ENCODE measurements at places on chromosomes 7 and 10.

GRCh38 chr7:55435466-55435865 is 70.3 kb downstream of the LANCL2 start:
- no peak for DNase-seq

GRCh38 chr7:108402865-108403264 is 53.4 kb downstream of the NRCAM start:
- no peak for DNase-seq

DNA sequence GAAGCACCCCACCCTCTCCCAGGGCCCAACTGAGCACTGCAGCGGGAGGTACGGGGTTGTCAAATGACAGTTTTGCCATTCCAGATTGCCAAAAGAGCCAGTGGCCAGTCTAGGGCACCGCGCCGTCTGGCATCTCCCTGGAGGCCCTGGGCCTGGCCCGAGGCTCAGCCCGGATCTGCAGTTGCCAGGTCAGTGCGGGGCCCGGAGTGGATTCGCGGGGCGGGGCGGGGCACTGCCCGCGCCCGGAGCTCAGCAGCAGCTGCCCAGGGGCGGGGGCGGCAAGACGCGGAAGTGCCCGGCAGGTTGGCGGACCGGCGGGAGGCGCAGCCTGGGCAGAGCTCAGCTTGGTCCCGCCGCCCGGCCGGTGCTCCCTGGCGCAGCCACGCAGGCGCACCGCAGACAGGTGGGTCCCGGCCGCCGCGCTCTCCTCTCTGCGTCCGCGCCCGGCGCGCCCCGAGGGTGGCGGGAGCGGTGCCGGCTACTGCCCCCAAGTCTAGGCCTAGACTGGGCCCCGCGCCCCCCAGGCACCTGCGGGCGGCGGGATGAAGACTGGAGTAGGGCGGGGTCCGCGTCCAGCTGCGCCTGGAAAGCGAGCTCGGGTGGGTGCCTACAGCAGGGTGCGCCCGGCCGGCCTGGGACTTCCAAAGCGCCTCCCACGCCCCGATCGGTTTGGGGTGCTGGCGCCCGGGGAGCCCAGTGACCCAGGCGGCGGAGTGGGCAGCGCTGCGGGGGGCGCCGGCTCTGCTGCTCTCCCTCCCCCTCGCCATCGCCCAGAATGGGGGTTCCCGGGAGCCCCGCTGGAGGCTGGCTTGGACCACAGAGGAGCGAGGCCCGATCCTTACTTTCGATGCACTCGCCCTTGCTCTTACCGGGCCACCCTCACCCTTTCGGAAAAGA is at the start of gene IRF5:
Gene IRF5, plus strand, starts transcription at position 281 of the 897 bp plus-strand sequence. CDS start 4,155 bp downstream, outside the sequence.
- no peak for DNase-seq

GRCh38 chr7:98021588-98022351 is 31.8 kb upstream of the OCM2 start:
- peak; percentile 84 for DNase-seq

- DNase-seq: no peak
Observed at GRCh38 chr10:79056361-79056735, 12.4 kb upstream of the ZMIZ1 start.

- DNase-seq: no peak
Observed at GRCh38 chr10:16105082-16105481, 244.8 kb upstream of the MINDY3 start.

DNA sequence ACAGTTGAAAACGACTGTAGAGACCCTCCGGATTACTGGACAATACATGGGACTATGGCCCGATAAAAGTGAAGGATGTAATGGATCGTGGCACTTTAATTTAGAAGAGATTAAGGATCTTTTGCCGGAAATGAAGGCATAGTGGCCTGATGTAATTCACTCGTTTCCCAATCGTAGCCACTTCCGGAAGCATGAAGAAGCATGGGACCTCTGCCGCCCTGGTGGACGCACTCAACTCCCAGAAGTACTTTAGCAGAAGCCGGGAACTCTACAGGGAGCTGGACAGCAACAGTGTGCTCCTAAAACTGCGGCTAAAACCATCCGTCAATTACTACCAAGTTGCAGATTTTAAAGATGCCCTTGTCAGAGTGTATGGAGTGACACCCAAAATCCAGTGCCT is 59.6 kb upstream of the NUPR2 start:
- no peak for DNase-seq

- no peak for DNase-seq
Observed at GRCh38 chr7:90917539-90917938, 321.4 kb downstream of the CDK14 start.

GRCh38 chr10:95430231-95430951 is 130.8 kb downstream of the SORBS1 start:
- no peak for DNase-seq

DNA sequence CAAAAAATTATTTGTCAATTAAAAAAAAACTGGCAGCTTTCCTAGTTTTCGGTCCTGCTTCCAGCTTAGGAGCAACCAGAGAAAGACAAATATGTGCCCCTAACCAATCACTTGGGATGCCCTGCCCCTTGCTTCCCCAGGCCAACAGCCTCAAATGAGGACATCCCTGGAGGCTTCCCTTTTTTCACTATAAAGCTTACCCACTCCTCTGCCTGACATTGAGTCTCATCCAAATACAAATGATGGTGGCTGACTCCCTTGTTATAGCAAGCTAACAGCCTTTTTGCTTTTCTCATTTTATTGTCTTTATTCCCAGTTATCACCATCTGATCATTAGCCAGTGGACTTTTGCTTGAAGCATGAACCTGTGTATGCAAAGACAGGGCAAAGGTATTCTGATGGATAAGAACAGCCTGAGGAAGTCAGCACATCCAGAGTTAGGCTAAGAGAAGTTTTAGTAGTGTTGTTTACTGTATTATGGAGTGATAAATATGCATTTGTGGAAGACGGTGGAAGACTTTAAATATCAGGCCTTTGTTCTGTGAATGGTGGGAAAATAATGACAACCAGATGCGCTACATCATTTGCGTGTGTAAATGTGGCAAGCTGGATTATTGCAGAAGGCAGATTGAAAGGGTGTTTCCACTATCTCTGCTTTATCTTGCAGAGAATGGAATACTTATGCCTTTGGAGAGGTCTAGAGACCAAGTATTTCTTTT is 1.7 kb upstream of the CCM2 start:
- no peak for DNase-seq
